Naive thymus-derived CD4-positive, alpha-beta T cell (primary cell): ENCODE measurements at places on chromosomes 16 and 17. TPM values are rescaled to one million over a fixed set of nuclear protein-coding genes. Genes with fewer than 3 reads are reported as not detected.

- no peak overlapping the region for H3K27ac ChIP-seq
- no peak for DNase-seq
- H3K27me3 ChIP-seq, result no peaks in the 10 kb centered on the region
- H3K4me3 ChIP-seq, result no peak overlapping the region
Observed at GRCh38 chr17:78568494-78569115, 8.6 kb downstream of the DNAH17 start.

DNA sequence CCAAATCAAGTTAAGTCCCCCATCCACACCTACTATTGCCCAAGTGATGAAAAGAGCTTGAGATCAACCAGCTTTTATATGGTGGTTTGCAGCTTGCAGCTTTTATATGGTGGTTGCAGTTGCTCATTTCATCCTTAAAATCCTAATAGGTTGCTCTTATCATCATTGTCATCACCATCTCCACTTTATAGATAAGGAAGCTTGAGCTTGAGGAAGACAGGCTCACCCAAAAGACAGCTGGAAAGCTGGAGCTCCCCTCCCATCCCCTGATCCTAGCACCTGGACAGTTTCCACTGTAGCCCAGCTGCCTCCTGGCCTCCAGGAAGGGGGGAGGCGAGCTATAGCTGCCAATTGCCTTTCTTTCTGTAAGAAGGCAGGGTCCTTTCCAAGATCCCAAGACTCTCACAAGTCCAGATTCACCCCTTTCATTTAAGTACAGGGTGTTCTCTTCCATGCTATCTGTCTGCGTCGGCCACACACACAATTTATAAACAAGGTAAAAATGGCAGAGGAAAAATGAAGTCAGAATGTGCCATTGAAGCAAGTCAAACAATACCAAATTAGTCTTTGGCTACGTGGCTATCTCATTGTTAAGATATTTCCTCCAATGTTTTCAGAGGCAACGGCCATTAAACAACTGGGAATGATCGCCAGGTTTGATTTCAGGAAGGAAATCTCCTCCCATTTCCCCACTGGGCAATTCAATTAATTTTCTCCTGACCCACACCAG, 63.3 kb downstream of the PECAM1 start:
- no peaks in the 10 kb centered on the region for H3K27me3 ChIP-seq
- DNase-seq, result no peak
- H3K4me1 ChIP-seq, result no peaks in the 10 kb centered on the region
- peaks cover 7% of the 10 kb centered on the region for H3K36me3 ChIP-seq
- no peak overlapping the region for H3K4me3 ChIP-seq

GRCh38 chr16:11449716-11450115, 104.5 kb downstream of the RMI2 start:
- H3K4me1 ChIP-seq, result no peaks in the 10 kb centered on the region
- H3K27me3 ChIP-seq, result no peaks in the 10 kb centered on the region
- no peak overlapping the region for H3K27ac ChIP-seq
- no peak for DNase-seq

GRCh38 chr17:49575679-49576087, at the start of gene NXPH3:
NXPH3 (plus strand) TSS chr17:49575871; CDS start chr17:49576220, 349 bp downstream.
- H3K4me3 ChIP-seq, result peak within 1 kb of the TSS; percentile 41
- no peaks in the 10 kb centered on the region for H3K36me3 ChIP-seq
- H3K4me1 ChIP-seq, result peaks cover 9% of the 10 kb centered on the region
- peaks cover 15% of the 10 kb centered on the region for H3K27me3 ChIP-seq
- DNase-seq, result peak; percentile 61

The TPSD1 gene
- not detected for total RNA-seq

The RPS2 gene
- 3,209 TPM for total RNA-seq
